ENCODE measurements at places on chromosomes 4 and X.

DNA sequence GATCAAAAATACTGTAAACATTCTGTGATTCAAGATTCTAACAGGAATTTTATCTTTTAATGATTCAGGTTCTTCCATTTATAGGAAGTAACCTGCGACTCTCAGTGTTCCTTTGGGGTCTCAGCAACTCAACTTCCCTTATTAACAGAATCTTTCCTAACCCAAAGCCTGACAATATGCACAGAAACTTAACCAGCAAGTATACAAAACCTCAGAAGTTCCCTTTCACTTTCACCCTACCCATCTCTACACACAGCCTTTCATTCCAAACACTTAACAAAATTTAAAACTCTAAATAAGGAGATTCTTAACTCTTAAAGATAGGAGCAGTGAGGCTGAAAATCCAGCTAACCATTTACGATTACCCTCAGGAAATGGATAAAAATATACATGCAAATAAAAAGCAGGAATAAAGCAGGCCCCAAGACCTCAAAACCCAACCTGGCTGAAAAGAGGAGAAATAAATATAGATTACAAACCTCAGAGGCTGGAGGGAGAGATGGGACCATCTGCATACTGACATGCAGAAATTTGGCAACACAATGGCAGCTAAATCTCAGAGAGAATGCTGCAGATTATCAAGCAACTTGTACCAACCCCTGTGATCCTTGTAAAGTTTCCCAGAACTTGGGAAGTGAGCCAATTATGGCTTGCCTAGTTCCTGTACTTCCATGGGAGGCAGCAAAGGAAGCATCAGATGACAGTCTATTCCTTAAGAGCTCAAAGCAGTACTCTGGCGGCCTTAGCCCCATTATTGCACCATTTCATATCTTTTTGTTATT lies 101.0 kb downstream of the ATP11C start:
- DNase-seq = no peak

GRCh38 chr4:182567119-182567518 lies 323.9 kb downstream of the TENM3 start:
- no peak for DNase-seq

GRCh38 chrX:129145840-129146272 lies 377.4 kb downstream of the SMARCA1 start:
- DNase-seq = no peak

GRCh38 chr4:3241898-3242524 lies 6.9 kb upstream of the MSANTD1 start:
- DNase-seq = no peak

- DNase-seq = no peak
Measured at GRCh38 chrX:15430584-15430983, 46.4 kb upstream of the VEGFD start.

DNA sequence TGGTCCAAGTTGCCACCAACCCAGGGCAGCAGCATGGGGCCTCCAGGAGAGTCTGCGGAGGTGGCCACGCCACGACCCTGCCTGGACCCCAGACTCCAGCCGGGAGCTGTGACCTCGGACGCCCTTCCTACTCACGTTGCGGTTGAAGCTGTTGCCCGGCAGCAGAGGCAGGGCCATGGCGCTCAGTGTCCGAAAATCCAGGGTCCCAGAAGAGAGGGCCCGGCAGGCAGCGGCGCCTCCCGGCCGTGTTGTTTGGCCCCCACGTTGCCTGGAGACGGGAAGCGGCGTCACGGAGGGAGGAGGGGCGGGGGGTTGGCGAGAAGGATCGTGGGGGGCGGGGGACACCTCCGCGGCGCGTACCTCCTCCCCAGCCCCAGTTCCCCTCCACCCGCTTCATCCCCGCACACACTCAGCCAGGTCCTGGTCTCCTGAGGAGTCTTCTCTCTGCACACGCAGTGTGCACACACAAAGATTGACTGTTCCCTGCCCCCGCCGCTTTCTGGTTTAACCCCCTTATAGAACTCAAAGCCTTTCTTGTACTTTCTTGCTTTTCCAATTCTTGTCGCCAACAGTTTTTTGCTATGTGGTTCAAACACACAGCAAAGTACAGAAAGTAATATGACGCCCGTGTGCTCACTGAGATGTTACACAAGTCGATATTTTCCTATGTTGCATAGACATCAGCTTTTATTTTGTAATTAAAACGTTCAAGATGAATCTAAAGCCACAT lies at the start of gene EFHC2:
Gene EFHC2 (minus strand): TSS at position 261 of the 730 bp plus-strand sequence. CDS start 84 bp downstream, at position 177.
- DNase-seq = no peak

GRCh38 chrX:115622534-115622933 lies 61.6 kb downstream of the PLS3 start:
- no peak for DNase-seq

Measured in activated CD4-positive, CD25-positive, alpha-beta regulatory T cell treated with anti-CD3 and anti-CD28 coated beads, Interleukin-2, amount 50 U/mL, for 16 hours (primary cell).